Colonic mucosa (tissue), 4 donors: ENCODE measurements at places on chromosomes 16 and 17. TPM values are rescaled to one million over a fixed set of nuclear protein-coding genes. Genes with fewer than 3 reads are reported as not detected.

The TMC7 gene
- 10.6 TPM for total RNA-seq

GRCh38 chr16:68453816-68454215 is 5.5 kb upstream of the SMPD3 start:
- no peak for DNase-seq

DNA sequence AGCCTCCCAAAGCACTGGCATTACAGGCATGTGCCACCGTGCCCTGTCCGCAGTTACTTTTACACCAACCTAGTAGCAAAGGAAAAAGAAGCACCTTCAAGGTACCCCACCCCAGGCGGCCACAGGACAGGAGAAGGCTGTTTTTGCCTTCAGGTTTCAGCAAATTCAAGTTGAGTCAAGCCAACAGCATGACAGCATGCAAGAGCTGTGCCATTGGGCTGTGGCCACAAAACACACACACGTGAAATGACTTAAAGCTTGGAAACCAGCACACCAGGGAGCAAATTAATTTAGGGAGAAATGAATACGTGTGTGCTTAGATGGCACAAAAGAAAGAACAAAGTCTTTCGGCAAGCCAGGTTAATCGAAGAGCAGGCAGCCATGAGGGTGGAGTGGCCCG is 39.7 kb downstream of the ERCC4 start:
- no peak for DNase-seq

The ARL17A gene
- total RNA-seq = 18.6 TPM

The RHBDL3 gene
- 0.62 TPM for total RNA-seq

- no peak for DNase-seq
These were observed 278.3 kb upstream of the CCL2 start for GRCh38 chr17:33976831-33977230.

The HOXB4 gene
- total RNA-seq = 4.7 TPM

The FN3K gene
- total RNA-seq = 69.5 TPM

DNA sequence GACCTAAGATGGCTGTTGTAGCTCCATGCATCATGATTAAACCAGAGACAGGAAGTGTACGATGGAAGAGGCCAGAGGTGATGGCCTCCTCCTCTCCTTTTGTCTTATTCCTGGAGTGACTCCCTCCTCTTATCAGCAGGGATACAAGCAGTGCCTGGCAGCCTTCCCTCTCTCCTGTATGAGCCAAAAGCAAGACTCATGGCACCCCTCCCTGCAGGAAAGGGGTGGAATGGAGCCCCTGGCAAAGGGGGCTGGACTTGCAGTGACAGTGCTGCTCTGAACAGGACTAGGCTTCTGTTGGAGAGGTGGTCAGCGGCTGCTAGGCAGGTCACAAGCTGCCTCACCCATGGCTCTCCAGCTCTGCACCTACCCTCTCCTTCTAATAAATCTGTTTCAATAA is 8.4 kb downstream of the TXNL4B start:
- DNase-seq = no peak

The NHERF2 gene
- total RNA-seq = 64.0 TPM

- DNase-seq = no peak
These were observed 27.7 kb downstream of the MNT start for GRCh38 chr17:2373179-2373578.

- no peak for DNase-seq
These were observed 19.9 kb downstream of the NCBP3 start for GRCh38 chr17:3826191-3826590.

- peak; percentile 46 for DNase-seq
These were observed 1.4 kb downstream of the ZNF668 start for GRCh38 chr16:31072540-31073141.

DNA sequence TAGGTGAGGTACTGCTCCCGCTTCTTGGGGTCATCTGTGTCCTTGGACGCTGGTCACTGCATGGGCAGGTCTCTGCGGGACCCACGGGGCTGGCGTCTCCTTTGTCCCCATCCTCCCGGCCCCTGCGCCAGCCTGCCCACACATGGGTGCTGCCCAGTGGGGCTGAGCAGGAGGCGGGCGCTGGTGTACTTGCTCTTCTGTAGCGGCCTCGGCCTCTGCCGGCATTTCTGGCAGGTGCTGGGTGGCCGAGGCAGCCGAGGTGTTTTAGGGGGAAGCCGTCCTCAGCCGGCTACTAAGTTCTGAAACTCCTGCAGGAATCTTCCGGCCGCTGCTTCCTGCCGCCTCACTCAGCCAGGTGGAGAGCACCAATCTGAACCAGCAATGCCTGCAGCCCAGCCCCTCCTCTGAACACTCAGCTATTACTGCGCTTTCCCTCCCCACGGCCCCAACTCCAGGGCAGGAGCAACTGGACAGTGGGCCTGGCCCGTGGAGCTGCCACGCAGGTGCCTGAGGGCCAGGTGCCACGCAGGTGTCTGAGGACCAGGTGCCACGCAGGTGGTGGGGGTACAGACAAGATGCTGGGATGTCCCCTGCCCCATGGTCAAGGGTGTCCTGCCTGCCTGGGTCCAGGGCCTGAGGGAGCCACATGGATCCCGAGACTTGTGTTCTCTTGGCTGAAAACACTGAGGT is 10.0 kb downstream of the DECR2 start:
- no peak for DNase-seq

DNA sequence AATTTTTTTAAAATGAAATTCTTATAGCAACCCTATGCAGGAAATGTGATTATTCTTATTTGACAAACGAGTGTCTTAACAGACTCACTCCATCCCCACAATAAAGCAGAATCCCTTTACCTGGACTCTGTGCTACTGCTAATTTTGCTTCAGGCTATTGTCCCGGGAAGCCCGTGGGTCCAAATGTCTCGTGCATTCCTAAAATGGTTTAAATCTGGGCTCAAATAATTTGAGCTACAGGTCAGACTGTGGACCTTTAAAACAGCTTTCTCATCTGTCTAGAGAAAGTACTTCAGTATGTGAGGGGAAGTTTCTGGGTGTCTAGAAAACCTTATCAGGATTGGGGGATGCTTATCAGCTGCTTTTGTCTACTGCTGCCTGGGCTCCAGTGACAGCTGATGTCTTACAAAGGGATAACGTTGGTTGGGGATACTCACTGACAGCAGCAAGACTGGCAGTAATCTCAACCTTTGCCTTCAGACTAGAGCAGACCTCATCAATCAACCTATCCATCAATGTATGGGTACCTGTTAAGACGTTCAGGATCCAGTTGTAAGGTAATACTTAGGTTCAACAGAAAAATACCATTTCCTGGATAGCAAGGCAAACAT is 197.9 kb upstream of the CDH11 start:
- DNase-seq = no peak
